ENCODE measurements at places on chromosomes 7 and 10. TPM values are rescaled to one million over a fixed set of nuclear protein-coding genes. Genes with fewer than 3 reads are reported as not detected.

HKDC1 gene
- 19.3 TPM for total RNA-seq

ADCY1 gene
- 2.2 TPM for total RNA-seq

CYP3A7 gene
- total RNA-seq = not detected

LLCFC1 gene
- total RNA-seq = not detected

VWDE gene
- 0.31 TPM for total RNA-seq

PRKAR2B gene
- 3.7 TPM for total RNA-seq

EN2 gene
- 0.54 TPM for total RNA-seq

SNX10 gene
- total RNA-seq = 4.3 TPM

ABCA13 gene
- 0.05 TPM for total RNA-seq

NRG3 gene
- total RNA-seq = not detected

MYOZ1 gene
- not detected for total RNA-seq

ELN gene
- 0.13 TPM for total RNA-seq

SDK1 gene
- total RNA-seq = 0.59 TPM

TEX47 gene
- not detected for total RNA-seq
